ENCODE measurements at places on chromosomes 4 and X. TPM values are rescaled to one million over a fixed set of nuclear protein-coding genes. Genes with fewer than 3 reads are reported as not detected.

DNA sequence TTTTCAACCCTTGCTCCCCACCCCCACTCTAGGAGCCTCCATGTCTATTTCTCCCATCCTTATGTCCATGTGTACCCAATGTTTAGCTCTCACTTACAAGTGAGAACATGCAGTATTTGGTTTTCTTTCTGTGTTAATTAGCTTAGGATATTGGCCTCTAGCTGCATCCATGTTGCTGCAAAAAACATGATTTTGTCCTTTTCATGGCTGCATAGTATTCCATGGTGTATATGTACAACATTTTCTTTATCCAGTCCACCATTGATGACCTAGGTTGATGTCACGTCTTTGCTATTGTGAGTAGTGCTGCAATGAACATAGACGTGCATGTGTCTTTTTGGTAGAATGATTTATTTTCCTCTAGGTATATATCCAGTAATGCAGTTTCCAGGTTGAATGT is 472.8 kb downstream of the ZNF674 start:
- DNase-seq, result no peak
- H3K4me3 ChIP-seq, result no peak overlapping the region
- no peaks in the 10 kb centered on the region for H3K36me3 ChIP-seq
- no peak overlapping the region for H3K27ac ChIP-seq
- no peaks in the 10 kb centered on the region for H3K27me3 ChIP-seq

GRCh38 chrX:43953218-43953617 is 20.0 kb downstream of the NDP start:
- no peaks in the 10 kb centered on the region for H3K36me3 ChIP-seq
- no peaks in the 10 kb centered on the region for H3K4me1 ChIP-seq
- no peak overlapping the region for H3K4me3 ChIP-seq

- H3K4me3 ChIP-seq, result no peak overlapping the region
- no peak overlapping the region for H3K27ac ChIP-seq
- H3K27me3 ChIP-seq, result no peaks in the 10 kb centered on the region
- H3K36me3 ChIP-seq, result no peaks in the 10 kb centered on the region
Observed at GRCh38 chr4:52892880-52893279, 30.8 kb downstream of the RASL11B start.

DNA sequence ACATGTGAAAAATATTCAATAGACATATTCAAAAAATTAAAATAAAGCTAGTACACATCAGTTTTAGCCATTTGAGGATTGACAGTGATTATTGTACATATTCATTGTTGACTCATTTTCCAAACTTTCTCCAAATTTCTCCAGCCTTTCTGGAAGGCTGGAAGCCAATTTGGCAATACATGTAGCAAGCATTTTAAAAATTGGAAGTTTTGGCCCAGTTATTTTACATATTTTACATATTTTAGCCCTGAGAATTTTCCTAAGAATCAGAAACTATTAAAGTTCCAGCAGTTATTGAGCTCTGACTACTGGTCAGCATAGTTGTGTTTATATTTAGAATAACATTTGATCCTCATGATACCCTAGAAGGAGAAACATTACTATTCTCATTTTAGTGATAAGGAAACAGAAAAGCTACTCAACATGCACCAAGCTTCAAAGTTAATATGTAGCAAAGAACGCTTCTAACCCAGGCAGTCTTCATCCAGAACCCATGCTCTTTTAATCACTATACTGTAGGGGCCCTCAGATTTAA is 3.2 kb downstream of the CABS1 start:
- no peaks in the 10 kb centered on the region for H3K36me3 ChIP-seq
- peaks cover 2% of the 10 kb centered on the region for H3K27me3 ChIP-seq
- H3K4me1 ChIP-seq, result no peaks in the 10 kb centered on the region
- no peak overlapping the region for H3K4me3 ChIP-seq
- no peak overlapping the region for H3K27ac ChIP-seq
- no peak for DNase-seq

Gene TMPRSS11D
- not detected for total RNA-seq

- H3K4me1 ChIP-seq, result no peaks in the 10 kb centered on the region
- no peak for DNase-seq
- H3K27ac ChIP-seq, result no peak overlapping the region
- no peak overlapping the region for H3K4me3 ChIP-seq
- H3K27me3 ChIP-seq, result no peaks in the 10 kb centered on the region
Observed at GRCh38 chrX:150704030-150704613, 10.9 kb downstream of the MTMR1 start.

- H3K27ac ChIP-seq, result no peak overlapping the region
- DNase-seq, result no peak
- H3K27me3 ChIP-seq, result peaks cover 3% of the 10 kb centered on the region
- H3K4me1 ChIP-seq, result no peaks in the 10 kb centered on the region
- H3K36me3 ChIP-seq, result no peaks in the 10 kb centered on the region
Observed at GRCh38 chrX:55815546-55815945, 98.0 kb downstream of the RRAGB start.

DNA sequence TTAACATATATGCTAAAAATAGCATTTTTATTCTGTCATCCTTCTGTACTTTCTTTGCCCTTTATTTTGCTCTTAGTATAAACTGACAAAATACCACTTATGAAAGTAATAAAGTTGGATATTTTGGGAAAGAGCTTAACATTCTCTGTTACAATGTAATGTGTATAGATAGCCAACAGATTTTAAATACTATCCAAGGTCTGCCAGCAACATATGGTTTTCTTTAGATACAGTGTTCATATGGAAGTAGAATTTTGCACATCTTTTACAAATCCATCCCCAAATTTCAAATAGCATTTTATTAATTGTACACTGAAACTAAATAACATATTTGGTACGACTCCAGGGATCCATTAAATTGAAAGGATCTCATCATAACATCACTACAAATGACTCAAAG is 268.6 kb upstream of the PCDH18 start:
- no peak overlapping the region for H3K27ac ChIP-seq
- H3K36me3 ChIP-seq, result no peaks in the 10 kb centered on the region
- H3K4me1 ChIP-seq, result no peaks in the 10 kb centered on the region
- no peak overlapping the region for H3K4me3 ChIP-seq
- no peaks in the 10 kb centered on the region for H3K27me3 ChIP-seq

Gene CXorf49
- total RNA-seq, result not detected

DNA sequence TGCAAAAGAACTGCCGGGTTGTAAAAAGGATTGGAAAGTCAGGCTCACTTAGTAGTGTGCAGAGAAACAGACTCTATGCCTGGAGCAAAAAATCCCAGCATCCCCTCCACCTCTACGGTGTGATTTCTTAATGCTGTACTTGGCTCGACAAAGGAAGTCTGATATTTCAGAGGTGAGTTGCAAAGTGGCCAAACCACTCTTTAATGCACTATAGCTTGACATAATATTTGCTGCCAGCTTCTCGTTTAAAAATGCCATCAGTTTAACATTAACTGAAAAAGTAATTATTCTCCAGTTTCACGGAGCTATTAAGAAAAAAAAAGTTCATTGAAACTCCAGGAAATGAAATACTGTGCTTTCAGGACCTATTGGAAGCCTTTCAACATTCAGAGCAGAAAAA is 448.3 kb upstream of the ZFP42 start:
- no peak overlapping the region for H3K4me3 ChIP-seq
- H3K27me3 ChIP-seq, result no peaks in the 10 kb centered on the region
- no peak for DNase-seq
- H3K36me3 ChIP-seq, result no peaks in the 10 kb centered on the region
- no peaks in the 10 kb centered on the region for H3K4me1 ChIP-seq

Gene LNX1
- 4.8 TPM for total RNA-seq

Gene ITIH6
- not detected for total RNA-seq

- DNase-seq, result no peak
- H3K4me1 ChIP-seq, result no peaks in the 10 kb centered on the region
- no peaks in the 10 kb centered on the region for H3K36me3 ChIP-seq
- no peak overlapping the region for H3K27ac ChIP-seq
- H3K27me3 ChIP-seq, result peaks cover 8% of the 10 kb centered on the region
- H3K4me3 ChIP-seq, result no peak overlapping the region
Observed at GRCh38 chrX:105653891-105654290, 168.4 kb upstream of the NRK start.

DNA sequence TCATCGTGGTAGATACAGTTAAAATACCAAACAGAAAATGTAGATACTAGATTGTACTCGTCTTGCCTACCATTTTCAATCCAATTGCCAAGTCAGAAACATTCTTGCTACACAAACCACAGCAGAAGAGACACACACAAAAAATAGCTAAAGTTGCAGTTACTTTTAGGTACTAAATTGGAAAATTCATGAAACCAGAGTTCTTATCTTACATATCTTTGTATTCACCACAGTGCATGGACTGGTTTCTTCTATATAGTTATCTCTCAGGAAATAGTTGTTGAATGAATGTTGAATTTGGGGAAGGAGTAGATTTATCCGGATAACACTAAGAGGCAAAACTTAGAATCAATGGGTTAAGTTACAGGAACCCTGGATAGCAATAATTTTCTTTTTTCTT is 14.2 kb downstream of the COL4A5 start:
- no peaks in the 10 kb centered on the region for H3K4me1 ChIP-seq
- no peaks in the 10 kb centered on the region for H3K27me3 ChIP-seq
- no peak overlapping the region for H3K27ac ChIP-seq
- no peak overlapping the region for H3K4me3 ChIP-seq

DNA sequence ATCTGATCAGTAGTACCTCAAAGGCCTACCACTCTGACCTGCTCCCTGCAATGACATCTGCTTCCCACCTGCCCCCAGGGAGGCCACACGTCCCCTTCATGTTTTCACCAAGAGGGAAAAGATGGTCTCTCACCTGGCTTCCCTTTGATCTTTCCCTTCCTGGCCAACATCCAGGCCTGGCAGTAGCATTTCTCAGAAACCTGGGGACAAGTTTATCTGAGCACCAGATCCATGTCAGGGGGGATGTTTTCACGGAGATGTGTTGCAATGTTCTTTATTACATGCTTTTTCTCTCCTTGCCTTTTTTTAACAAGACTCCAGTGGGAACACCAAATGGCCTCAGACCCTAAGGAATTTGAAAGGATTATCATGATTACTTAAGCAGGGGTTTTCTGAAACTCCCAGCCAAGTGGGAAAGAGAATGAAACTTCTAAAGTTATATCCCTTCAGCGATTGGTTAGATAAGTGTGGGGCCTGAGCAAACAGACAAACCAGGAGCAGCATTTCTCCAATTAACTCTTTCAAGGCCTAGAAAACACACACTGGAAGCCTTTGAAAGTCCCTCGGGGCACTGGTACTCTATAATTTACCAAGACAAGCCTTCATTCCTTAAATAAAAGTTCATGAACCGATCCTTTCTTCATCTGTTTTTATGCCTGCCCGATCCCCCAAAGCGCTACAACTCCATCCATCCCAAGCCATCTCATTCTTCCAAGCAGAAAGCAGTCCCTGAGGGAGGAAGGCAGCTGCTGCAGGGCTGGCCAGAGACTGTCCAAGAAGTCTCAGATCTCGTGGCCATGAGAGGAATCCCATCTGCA is 94.1 kb downstream of the BCOR start:
- no peak overlapping the region for H3K4me3 ChIP-seq
- H3K27me3 ChIP-seq, result no peaks in the 10 kb centered on the region
- H3K27ac ChIP-seq, result no peak overlapping the region
- no peaks in the 10 kb centered on the region for H3K4me1 ChIP-seq
- no peaks in the 10 kb centered on the region for H3K36me3 ChIP-seq

Gene SLITRK2
- 0.09 TPM for total RNA-seq

Gene ARHGAP4
- total RNA-seq, result 5.1 TPM

GRCh38 chr4:184805462-184806228 is 20.1 kb downstream of the ACSL1 start:
- peaks cover 78% of the 10 kb centered on the region for H3K4me1 ChIP-seq
- peak overlapping the region; percentile 71 for H3K4me3 ChIP-seq
- no peaks in the 10 kb centered on the region for H3K27me3 ChIP-seq
- DNase-seq, result peak; percentile 88
- peak overlapping the region; percentile 92 for H3K27ac ChIP-seq

- H3K27me3 ChIP-seq, result peaks cover 14% of the 10 kb centered on the region
- no peaks in the 10 kb centered on the region for H3K4me1 ChIP-seq
- no peak overlapping the region for H3K4me3 ChIP-seq
- no peak overlapping the region for H3K27ac ChIP-seq
Observed at GRCh38 chrX:115535844-115536243, 25.1 kb upstream of the PLS3 start.

DNA sequence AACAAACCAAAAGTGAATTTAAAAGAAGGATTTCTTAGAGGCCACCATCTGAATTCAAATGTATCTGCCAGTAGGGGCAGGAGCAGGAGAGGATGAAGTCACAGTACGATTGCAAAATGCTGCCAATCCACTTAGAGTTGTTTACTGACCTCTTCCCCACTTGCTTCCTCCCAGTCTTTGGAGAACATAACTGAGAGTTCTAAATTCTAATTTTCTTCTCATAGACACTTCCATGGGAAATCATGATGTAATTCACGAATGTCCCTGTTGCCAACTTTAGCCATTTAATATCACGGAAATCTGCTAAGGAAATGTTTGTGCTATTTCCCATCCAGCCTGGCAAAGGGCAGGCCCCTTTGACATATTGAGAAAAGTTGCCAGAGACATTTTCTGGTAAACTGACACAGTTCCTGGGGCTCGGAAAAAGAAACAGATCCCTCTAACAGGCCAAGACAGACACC is 33.6 kb upstream of the NOCT start:
- no peaks in the 10 kb centered on the region for H3K27me3 ChIP-seq
- H3K36me3 ChIP-seq, result no peaks in the 10 kb centered on the region
- no peak overlapping the region for H3K4me3 ChIP-seq

Gene TIGD4
- total RNA-seq, result 0.12 TPM

Gene TENM3
- 5.3 TPM for total RNA-seq

DNA sequence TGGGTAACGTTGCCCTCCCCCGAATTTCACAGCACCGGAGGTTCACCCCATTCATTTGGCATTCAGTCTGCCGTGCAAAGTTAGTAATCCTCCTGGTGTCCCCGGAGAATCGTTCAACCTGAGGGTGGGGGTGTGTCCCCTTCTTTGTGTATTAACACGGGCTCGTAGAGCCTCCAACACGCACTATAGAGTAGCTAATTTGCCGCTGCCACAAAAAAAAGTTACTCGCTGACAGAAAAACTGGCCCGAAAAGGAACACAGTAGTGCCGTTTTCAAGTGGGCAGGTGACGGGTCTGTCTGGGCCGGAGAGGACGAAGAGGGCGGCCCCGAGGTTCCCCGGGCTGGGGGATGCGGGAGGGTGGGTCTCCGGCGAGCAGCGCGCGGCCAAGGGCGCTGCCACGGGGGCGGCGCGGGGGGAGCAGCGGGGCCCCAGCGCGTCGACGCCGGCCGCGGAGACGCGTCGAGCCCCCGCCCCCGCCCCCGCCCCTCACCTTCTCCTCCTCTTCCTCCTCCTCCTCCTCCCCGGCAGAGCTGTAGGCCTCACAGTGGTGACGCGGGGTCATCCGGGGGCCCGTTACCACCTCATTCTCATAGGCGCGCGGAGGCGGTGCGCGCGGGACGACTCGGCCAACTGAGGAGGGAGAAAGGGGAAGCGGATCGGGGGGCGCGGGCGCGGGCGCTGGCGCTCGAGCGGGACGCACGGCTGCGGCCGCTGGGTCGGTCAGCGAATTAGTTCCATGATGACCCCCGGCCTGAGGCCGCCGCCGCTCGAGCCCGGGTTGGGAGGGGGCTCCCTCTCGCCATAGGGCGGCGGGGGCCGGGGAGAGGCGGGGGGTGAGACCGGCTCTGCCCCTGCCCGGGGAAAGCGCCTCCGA is 571 bp downstream of the CCNI start:
- peak overlapping the region; percentile 90 for H3K4me3 ChIP-seq
- DNase-seq, result peak; percentile 81
- peaks cover 40% of the 10 kb centered on the region for H3K4me1 ChIP-seq

Gene PDZD4
- total RNA-seq, result 0.50 TPM

Gene UNC5C
- 0.19 TPM for total RNA-seq

Gene CXCL11
- not detected for total RNA-seq

GRCh38 chr4:163666332-163666873 is 171.9 kb downstream of the TMA16 start:
- no peaks in the 10 kb centered on the region for H3K36me3 ChIP-seq
- H3K4me3 ChIP-seq, result no peak overlapping the region
- DNase-seq, result no peak
- H3K4me1 ChIP-seq, result no peaks in the 10 kb centered on the region
